ENCODE measurements at places on chromosomes 4 and X. TPM values are rescaled to one million over a fixed set of nuclear protein-coding genes. Genes with fewer than 3 reads are reported as not detected.

- DNase-seq: no peak
These were observed 70.2 kb downstream of the FRYL start for GRCh38 chr4:48709901-48710300.

DNA sequence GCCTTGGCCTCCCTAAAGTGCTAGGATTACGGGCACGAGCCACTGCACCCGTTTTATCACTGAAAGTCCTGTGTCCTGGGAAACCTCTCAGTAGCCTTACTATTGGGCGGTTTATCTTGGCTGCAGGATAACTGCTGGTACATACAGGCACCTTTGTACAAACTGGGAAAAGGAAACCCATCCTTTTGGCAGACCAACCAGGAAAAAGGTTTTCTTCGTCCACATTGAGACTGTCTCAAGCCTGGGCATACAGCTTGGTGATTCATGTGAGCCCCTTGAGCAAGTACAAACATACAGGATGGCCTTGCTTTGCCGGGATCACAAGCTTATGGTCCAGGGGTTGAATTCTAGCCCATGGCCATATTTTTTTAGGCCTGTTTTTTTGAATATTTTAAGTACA lies 32.8 kb downstream of the RWDD4 start:
- no peak for DNase-seq

GRCh38 chr4:143084566-143084965 lies 100.2 kb upstream of the USP38 start:
- DNase-seq: no peak

DNA sequence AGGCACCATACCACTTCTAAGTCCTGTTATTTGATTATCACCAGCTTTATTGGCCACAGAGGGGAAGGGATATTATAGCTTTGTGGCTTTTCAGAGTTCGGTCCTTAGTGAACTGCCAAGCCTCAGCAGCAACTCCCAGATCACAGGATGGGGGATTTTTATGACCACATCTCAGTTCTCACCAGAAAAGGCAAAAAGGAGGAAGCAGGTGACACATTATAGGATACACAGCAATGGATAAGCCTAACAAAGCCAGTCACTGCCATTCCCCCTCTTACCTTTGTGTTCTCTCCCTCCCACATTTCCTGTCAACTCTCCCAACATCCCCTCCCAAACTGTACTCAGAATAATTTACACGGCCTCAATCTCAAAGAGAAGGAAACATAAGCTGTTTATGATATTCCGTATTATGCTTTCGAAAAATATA lies 142.8 kb downstream of the MGST2 start:
- no peak for DNase-seq

The PDLIM3 gene
- total RNA-seq: not detected

DNA sequence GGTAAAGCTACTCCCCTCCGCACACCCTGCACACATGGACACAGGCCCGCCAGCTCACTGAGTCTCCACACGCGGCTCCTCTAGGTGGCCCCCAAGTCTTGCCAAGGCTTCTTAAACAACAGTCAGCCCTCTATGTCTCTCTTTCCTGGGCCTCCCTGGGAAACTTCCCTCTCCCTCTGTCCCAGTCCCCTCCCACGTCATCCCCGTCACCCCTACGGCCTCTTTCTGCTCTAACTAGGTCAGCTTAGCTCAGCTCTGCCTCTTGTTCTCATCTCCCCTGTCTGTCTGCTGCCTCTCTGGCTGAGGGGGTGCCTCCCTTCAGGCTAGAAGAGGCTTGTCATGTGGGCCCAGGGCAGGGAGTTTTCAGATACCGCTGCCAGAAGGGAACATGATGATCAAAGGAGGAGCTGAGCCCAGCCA lies 38.8 kb downstream of the SEPTIN6 start:
- no peak for DNase-seq

The PRDM8 gene
- 8.2 TPM for total RNA-seq

DNA sequence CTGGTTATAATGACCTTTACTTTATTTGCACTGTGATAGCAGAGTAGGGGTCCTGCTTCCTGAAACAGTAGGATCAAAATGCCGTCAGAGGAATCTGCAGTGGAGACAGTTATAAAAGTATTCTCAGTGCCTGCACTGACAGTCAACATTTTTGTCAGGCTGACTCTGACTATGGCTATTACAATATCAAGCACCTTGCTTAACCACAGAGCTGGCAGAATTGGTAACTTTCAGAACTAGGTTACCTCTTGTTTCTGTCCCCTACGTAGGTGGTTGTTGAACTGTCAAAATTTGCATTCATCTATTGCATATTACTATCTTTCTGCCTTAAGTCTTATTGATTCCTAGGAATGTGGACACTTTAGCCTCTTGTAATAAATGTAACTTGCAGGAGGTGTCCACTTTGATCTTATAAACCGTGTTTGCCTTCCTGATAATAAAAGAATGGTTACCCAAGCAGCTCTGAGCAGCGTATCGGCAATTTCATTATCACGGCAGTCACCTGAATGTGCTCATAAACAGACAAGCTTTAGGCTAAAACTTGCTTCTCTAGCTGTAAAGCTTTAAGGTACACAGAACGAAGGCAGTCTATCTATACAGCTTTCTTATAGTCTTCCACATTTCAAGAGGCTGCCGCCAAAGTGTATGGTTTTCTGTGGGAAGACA lies 353.0 kb upstream of the GALNT7 start:
- no peak for DNase-seq
